ENCODE measurements at places on chromosomes 12 and 14.

GRCh38 chr12:105761075-105761474 lies 377.7 kb downstream of the NUAK1 start:
- no peak for DNase-seq

GRCh38 chr12:7241404-7242005 lies 52.0 kb downstream of the PEX5 start:
- DNase-seq = peak; percentile 50

DNA sequence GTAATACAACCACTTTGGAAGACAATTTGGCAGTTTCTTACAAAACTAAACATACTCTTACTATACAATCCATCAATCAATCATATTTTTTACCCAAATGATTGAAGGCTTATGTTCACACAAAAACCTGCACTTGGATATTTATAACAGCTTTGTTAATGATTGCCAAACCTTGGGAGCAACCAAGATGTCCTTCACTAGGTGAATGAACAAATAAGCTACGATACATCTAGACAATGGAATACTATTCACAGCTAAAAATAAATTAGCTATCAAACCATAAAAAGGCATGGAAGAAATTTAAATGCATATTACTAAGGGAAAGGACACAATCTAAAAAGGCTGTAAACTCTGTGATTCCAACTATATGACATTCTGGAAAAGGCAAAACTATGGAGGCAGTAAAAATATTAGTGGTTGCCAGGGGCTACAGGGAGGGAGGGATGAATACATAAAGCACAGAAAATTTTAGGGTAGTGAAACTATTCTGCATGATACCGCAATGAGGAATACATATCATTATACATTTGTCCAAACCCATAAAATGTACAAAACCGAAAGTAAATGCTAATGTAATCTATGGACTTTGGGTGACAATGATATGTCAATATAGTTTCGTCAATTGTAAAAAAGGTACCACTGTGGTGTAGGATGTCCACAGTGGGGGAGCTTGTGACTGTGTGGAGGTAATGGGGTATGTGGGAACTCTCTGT lies 70.5 kb downstream of the GPR65 start:
- no peak for DNase-seq

- no peak for DNase-seq
Measured at GRCh38 chr12:1595690-1596347, 1.4 kb upstream of the FBXL14 start.

DNA sequence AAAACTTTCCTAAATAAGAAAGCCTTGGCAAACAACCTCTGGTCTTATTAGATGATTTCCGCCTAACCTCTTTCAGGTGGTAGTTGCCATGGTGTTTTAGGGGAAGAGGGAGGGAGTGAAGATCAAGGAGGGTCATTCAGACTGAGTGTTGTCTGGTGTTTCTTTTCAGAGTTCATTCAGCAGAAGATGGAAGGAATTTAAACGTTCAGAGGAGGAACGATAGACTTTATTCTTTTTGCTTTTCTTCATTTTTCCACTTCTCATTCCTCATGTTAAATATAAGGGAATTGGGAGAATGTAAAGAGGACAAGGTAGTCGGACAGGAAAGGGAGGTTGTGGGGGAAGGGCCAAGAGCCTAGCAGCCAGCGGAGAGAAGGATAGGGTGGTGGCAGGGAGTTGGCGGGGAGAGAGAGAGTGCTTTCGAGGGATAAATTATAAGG lies 17.4 kb upstream of the SALL2 start:
- no peak for DNase-seq

DNA sequence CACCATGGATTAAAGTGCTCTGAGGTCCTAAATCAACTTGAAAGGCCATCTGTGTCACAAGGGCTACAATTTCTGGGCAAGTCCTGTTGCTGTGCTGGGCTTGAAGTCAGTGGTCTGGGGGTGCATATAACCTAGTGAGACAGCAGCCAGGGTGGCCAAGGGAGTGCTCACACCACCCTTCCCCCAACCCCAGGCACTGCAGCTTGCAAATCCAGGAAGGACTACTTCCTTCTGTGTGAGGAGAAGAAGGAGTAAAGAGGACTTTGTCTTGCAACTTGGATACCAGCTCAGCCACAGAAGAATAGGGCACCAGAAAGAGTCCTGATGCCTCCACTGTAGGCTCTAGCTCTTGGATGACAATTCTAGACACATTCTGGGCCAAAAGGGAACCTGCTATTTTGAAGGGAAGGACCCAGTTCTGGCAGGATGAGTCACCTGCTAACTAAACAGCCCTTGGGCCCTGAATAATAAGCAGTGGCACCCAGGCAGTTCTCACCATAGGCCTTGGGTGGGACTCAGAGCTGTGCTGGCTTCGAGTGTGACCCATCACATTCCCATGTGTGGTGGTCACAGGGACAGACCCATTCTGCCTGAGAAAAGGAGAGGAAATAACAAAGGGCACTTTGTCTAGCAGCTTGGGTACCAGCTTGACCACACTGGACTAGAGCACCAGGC lies 32.6 kb upstream of the DHRS7 start:
- DNase-seq = no peak

DNA sequence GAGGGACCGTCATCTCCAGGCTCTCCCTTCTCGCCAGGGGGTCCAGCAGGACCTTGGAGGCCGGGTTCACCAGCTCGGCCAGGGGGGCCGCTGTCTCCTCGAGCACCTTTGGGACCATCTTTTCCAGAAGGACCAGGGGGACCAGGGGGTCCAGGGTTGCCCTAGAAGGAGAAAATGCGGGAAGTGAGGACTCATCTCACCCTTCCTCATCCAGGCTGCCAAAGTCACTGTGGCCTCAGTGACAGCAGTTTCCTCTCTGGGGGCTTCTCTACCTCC lies 15.1 kb downstream of the TMEM106C start:
- no peak for DNase-seq

DNA sequence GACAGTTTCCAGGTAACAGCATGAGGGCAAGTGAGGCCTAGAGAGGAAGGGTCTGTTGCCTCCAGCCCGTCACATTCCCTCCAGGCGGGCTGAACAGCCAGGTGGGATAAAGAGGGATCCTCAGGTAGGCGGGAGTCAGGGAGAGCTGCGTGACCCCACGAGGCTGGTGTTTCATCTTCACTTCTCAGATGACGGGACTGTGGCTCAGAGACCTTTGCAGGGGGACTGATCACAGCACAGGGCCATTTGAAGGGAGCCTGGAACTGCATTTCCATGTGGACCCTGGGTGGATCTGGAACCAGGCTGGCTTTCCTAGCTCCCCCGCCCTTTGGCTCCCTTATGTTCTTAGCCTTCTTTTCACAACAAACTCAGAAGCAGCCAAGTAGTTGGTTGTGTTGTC lies 37.4 kb downstream of the SH2B3 start:
- no peak for DNase-seq

- DNase-seq = no peak
Measured at GRCh38 chr12:26378711-26379110, 183.3 kb downstream of the SSPN start.
